ENCODE measurements at places on chromosomes 12 and 14. TPM values are rescaled to one million over a fixed set of nuclear protein-coding genes. Genes with fewer than 3 reads are reported as not detected.

DNA sequence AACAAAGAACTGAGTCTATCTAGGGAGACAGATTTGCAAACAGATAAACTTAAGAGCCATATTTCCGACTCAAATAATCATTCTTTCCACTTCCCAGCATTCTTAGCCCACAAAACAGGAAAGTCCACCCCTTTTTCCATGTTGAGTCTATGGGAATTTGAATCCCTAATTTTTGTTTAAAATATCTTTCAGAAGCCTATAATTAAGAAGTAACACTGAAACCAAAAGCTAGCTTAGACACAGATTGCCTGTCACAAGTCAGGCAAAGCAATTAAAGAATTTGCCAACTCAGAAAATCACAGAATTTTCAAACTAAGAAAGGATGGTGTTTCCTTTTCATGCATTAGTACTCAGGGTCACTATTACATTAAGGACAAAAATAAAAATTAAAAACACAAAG lies 17.0 kb downstream of the ATP2B1 start:
- no peak for DNase-seq

The PAH gene
- total RNA-seq: 206 TPM

The TAS2R46 gene
- 2.9 TPM for total RNA-seq

The LTBP2 gene
- 3.0 TPM for total RNA-seq

The ANKRD33 gene
- not detected for total RNA-seq

DNA sequence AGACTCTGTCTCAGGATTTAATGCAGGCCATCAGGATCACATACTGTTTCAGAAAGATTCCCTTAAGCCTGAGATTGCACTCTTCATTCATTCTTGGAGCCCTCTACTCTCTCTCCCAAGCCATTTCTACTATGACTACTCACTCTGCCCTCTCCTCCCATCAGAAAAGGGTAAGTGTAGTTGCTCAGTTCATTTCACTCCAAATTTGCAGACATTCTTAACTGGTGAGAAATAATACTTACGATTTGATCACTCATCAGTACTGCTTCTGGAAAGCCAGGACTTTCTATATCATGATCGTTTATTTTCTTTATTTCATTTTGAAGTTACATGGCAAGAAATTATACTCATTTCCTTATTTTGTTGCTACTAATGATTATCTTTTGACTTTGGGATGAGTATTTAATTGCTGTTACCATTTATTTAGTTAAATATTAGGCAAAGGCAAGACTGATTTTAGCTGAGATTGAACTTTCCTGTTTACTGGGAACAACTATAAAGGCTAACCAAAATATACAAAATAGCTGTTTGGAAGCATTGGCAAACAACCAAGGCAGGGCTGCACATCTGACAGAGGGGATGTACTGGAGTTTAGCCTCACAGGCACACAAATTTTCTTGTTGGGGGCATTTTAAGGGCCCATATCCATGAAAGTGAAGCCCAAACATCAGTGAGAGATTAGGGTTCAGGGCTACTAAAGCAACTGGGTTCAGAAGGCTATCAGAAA lies 4.1 kb upstream of the RERG start:
- no peak for DNase-seq

The IL22 gene
- not detected for total RNA-seq

The ST8SIA1 gene
- 1.5 TPM for total RNA-seq

GRCh38 chr12:113088971-113089756 lies 32.6 kb downstream of the DTX1 start:
- no peak for DNase-seq

- DNase-seq: no peak
Measured at GRCh38 chr12:46264057-46264456, 4.8 kb downstream of the SLC38A1 start.

- DNase-seq: no peak
Measured at GRCh38 chr12:116000252-116000651, 277.2 kb downstream of the MED13L start.

- no peak for DNase-seq
Measured at GRCh38 chr14:100224229-100224866, 14.6 kb upstream of the YY1 start.

- no peak for DNase-seq
Measured at GRCh38 chr12:117356048-117356447, 5.4 kb downstream of the NOS1 start.

- DNase-seq: no peak
Measured at GRCh38 chr12:124098101-124098757, 125.2 kb downstream of the ZNF664 start.

The COA8 gene
- 59.1 TPM for total RNA-seq

The C14orf132 gene
- total RNA-seq: 16.3 TPM

DNA sequence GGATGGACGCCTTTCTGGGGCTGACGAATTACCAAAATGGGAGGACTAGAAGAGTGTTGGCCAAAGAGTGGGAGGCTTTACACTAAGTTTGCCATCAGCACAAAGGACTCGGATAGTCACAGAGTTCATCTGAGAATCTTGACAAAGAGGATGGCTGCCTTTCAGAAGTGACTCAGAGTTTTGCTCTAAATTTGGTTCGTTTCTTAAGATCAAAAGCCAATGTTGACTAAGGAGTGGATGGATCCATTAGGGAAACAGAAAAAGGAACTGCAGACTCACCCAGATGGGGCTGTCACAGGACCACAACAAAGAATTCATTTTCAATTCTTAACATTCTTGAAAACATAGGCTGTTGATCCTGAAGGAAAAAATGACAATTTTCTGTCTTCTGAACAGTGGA lies 81.3 kb upstream of the DUSP6 start:
- no peak for DNase-seq

Measured in hepatocyte (in vitro differentiated cells).